AG08396 (cell line): ENCODE measurements at places on chromosomes 1 and 21.

DNA sequence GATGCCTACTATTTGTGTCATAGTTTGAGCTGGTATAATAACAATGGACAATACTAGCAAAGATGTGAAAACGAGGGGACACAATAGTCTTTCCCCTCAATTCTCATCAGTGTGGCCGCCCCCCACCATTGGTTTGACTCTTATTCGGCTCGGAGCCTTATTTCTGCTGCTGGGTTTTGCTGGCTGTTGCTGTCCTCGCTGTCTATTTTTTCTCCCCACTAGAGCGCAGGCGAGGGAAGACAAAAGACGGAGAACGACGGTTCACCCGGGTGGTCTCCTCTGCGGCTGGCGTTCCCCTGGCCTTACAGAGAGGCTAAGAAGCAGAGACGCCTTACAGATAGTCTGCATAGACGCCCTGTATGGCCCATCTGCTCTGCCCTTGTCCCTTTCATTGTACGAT is 19.4 kb downstream of the CLIC6 start:
- DNase-seq: peak; percentile 35

- peak; percentile 16 for DNase-seq
Observed at GRCh38 chr1:108570128-108570527, 10.2 kb downstream of the EEIG2 start.

- DNase-seq: no peak
Observed at GRCh38 chr1:235050911-235051360, 77.7 kb downstream of the TOMM20 start.

DNA sequence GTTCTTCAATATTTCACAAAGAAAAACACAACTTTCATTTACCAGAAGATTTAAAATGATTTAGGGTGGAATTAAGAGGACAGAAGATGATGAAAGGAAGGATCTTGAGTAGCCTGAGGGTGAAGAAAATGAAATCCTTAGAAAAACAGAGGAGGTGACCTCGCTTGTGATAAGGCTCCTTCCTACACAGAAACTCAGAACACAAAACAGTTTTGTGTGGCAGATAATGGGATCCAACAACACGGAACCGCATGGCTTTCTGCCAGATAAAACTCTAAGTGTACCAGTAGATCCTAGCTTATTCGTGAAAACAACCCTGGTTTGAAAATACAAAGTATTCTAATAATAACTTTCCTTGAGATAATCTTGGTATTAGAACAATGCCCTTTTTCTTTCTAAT is 74.0 kb upstream of the EXO1 start:
- no peak for DNase-seq

DNA sequence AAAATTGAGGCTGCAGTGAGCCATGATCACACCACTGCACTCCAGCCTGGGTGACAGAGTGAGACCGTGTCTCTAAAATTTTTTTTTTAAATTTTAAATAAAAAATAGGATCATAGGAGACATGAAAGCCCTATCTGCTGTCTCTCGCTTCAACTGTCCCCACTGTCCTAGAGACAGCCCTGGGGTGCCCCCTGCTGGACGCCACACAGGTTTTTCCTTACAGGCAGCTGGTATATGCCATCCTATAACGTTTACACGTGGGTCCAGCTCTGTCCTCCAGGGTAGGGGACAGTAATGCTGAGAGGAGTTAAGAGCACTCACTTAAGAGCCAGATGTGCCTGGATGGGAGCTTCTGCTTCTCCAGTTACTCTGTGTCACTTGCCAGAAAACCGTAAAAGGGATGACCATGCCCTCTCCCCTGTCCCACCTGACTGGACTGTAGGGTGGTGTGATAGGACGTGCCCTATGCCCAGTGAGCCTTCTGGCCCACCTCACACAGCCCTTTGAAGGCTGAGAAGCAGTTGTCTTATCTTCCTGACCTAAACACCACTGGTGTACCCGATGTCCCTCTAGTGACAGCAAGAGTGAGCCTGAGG is 8.5 kb downstream of the FBXO2 start:
- peak; percentile 78 for DNase-seq
